ENCODE measurements at places on chromosomes 1 and 21.

GRCh38 chr1:163170975-163171676, 31.6 kb downstream of the RGS5 start:
- peak; percentile 12 for DNase-seq

- no peak for DNase-seq
These were observed 49.6 kb upstream of the KRTAP19-8 start for GRCh38 chr21:31087639-31088473.

DNA sequence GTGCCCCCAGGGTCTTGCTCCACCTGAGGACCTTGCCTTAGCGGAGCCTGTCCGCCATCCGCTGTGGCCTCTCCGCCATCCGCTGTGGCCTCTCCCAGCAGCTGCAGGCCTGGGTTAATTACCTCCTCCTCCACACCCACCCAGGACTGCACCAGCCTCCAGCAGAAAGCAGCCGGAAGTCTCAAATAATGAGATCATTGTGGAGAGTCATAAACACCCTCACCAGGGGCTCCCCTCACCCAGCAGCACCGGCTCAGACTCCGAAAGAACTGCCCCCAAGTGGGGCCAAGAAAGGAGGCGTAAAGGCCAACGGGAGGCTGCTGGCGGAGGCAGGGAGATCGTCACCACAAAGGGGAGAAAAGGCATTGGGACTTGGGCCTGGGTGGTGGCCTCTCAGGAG, 10.7 kb upstream of the GPR153 start:
- no peak for DNase-seq

DNA sequence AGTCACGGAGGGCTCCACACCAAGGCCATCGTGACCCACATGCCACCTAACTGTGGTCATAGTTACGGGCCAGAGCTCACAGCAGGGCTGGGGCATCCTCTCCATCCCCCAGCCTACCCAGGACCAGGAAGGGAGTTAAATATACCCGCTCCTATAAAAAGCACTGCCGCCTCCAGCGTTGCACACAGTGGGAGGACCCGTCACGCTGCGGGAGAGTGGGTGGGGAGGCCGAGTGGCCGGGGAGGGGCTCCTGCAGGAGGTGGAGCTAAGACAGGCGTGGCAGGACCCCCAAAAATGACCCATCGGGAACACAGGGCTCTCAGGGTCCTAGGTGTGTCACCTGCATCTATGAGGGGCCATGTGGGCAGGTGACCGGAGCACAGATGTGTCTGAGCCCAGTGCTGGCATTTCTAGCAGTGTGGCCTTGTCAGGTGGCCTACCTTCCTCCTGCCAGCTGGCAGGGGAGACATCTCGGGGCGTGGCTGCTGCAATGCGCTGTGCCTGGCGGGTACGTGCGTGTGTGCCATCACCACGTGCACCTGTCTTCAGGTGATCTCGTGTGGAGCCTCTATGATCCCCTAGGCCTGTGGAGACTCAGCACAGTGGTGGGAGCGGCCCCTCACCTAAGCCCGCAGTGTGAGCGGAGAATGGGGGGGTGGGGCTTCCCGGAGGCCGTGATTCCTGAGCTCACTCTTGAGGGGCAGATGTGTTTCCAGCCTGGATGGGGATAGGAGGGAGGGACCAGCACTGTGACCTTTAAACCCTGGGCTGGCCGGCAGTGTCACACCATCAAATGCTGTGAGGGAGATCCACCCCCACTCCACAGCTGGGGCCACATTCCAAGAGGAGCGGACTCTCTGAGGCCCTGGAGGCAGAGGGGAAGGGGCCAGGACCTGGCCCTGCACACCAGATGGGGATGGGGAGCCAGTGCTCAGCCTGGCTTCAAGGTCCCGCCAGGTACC, 17.7 kb downstream of the AGRN start:
- DNase-seq, result no peak

DNA sequence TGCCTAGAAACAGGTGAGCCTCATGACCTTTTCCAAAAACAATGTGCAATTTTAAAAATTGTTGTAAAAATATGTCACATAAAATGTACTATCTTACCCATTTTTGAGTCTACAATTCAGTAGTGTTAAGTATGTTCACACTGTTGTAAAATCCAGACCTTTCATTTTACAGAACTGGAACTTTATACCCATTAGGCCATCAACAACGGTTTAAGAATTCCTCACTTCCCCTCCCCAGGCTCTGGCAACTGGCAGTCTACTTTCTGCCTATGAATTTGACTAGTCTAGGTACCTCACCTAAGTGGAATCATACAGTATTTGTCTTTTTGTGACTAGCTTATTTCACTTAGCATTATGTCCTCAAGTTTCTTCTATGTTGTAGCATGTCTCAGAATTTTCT, 8.6 kb downstream of the CTSE start:
- no peak for DNase-seq

DNA sequence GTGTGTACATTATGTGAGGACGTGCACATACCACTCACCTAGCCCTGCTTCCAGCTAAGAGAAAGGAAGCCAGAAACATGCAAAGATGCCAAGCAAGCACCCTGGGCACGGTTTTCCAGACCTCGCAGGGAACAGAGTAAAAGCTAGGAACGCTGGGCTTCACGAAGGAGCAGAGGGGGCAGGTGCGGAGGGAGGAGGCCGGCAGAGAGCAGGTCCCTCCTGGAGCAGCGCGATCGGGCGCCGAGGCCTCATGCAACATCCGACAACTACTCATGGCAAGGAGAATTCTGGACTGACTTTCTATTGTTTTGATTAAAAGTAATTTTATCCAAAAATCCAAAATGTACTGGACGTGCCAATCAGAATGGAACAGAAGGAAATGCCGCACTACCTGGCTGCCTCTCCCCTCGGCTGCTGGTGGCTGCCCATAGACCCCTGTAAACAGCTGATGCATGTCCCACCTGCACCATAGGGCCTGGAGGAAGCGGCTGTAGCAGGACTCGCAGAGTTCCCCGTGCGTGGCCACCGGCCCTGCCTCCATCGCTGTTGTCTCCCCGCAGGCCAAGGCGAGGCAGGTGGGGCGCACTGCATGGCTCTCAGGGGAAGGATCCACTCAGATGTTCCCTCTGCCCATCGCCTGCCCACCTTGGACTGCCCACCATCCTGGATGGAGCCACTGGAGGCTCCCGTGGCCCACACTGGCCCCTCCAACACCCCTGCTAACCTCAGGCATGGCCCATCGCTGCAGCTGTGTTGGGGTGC, 93.5 kb downstream of the WDR4 start:
- no peak for DNase-seq

Measured in AG08396 (cell line).